Activated naive CD8-positive, alpha-beta T cell treated with anti-CD3 and anti-CD28 coated beads, Interleukin-2, amount 50 U/mL, for 24 hours (primary cell): ENCODE measurements at places on chromosomes 1 and 21.
A peak's percentile ranks its signal among the peaks of the same experiment; 100 is the strongest.

DNA sequence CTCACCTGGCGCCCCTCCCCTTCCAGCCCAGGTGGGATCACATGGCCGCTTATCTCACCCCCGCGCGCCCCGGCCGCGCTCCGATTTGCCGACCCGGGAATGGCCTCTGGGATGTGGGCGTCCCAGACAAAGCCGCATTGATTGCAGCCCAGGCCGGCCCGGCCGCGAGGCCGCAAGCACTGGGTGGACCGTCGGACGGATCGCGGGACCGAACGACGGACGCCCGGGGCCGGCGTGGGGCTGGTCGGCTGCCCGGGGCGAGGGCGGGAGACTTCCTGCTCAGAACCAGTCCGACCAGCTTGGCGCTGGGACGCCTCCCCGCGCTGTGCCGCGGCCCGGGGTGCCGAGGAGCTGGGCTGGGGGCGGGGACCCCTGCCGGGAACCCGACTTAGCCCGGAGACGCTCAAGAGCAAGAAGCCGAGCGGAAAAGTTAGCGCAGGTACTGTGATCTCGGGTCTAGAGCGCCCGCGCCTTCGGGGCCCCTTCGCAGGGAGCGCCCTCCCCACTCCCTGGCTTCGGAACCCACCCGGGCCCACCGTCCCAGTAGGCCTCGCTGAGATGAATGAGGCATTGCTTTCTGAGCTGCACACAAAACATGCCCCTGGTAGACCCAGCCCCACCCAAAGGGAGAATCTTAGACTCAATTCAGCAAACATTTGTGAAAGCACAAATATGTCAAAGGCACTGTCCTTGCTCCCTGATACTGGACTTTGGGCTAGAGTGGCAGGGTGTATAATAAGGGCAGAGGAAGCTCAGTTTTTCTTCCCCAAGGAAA is 415 bp upstream of the LAD1 start:
- no peak for DNase-seq

- no peak for DNase-seq
Measured at GRCh38 chr21:14736162-14736561, 190.0 kb upstream of the SAMSN1 start.

- no peak for DNase-seq
Measured at GRCh38 chr1:235093013-235093695, 35.5 kb downstream of the TOMM20 start.

DNA sequence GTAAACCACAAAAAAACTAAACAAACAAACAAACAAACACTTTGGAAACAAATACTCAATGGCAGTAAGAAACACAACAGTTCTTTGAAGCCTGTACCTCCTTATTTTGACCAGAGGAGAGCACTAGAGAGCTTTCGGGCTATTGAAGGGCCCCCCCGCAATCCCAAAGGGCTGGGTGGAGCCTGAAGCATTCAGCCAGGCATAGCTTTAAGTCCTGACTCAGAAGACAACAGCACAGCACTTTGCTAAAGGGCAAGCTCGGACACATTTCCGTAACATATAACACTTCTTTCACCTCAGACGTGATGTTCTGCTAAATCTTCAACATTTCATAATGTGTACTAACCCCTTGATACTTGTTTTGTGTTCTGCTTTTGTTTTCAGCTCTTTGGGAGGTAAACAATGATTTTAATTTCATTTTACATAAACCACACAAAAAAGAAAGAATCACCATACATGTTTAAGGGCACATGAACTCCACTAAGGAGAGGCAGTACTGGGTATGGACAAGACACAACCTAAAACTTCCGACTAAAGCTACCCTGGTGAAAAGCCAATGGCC is 9.7 kb upstream of the SHCBP1L start:
- DNase-seq = peak; percentile 11

DNA sequence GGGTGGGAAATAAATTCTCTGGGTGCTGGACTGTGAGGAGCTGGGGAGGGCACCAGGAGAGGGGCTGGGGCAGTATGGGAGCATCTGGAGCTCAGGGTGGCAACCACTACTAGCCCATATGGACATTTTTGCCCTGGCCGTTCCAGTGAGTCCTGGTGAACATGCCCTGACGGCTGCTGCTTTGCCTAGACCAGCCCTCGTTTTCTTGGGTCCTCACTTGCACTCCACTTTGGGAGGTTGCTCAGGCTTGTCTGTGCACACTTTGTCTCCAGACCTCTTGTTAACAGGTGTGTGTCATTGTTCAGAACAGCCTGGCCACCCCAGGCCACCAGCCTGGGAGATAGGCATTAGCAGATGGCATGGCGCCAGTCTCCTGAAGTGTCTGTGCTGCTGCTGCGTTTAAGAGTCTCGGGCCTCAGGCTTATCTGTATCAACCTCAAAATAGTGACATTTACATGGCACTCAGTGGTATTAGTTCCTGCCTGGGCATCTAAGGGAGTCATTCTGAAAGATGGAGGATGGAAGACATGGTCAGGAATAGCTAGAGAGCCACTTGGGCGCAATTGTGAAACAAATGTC is 190.5 kb downstream of the PTPRU start:
- no peak for DNase-seq

DNA sequence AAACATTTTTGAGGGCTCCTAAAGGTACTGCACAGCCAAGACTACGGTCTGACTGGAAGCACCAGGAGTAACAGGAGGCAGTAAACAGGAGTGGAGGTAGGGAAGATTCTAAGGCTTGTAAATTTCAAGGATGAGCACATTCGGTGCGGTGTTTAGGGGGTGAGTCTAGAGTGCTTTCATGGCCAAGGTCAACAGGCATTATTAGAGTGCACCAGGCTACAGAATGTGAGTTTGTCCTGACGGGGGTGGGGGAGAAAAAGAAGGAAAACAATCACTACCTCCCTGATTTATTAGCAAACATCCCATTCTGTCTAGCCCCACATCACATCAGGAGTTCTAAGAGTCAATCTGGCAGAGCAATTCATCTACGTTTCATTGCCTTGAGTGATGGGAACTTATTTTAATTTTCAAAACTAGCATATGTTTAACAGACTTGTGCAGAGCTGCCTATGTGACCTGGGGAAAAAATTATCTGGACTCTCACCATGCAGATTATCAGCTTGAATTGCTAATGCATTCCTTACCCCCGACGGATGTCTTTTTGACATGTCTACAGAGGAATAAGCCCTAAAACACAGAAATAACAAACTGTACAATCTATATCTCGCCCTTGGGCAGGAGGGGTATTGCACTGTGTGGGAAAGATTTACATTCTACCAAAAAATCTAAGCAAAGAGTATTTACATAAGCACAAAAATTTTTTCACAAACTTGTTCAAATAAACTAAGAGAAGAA is 45.0 kb downstream of the APP start:
- DNase-seq = no peak

GRCh38 chr1:55904541-55904940 is 674.8 kb downstream of the PLPP3 start:
- no peak for DNase-seq

DNA sequence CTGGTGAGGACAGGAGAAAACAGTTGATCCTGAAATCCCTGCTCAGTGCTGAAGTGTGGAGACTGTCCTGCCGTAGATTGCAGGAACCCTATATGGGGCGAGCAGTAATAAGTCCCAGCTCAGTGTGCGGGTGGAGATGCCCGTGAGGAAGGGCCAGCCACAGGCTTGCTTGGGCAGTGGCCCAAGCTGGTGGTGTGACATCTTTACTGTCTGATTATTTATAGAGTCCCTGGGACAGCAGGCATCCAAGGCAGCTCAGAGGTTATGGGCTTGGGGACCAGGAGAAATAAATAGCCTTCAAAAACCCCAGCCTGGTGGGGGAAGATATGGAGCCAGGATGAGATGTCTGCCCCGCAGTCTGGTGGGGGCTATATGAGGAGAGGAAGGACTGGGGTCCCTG is 170.7 kb upstream of the POU3F1 start:
- no peak for DNase-seq

DNA sequence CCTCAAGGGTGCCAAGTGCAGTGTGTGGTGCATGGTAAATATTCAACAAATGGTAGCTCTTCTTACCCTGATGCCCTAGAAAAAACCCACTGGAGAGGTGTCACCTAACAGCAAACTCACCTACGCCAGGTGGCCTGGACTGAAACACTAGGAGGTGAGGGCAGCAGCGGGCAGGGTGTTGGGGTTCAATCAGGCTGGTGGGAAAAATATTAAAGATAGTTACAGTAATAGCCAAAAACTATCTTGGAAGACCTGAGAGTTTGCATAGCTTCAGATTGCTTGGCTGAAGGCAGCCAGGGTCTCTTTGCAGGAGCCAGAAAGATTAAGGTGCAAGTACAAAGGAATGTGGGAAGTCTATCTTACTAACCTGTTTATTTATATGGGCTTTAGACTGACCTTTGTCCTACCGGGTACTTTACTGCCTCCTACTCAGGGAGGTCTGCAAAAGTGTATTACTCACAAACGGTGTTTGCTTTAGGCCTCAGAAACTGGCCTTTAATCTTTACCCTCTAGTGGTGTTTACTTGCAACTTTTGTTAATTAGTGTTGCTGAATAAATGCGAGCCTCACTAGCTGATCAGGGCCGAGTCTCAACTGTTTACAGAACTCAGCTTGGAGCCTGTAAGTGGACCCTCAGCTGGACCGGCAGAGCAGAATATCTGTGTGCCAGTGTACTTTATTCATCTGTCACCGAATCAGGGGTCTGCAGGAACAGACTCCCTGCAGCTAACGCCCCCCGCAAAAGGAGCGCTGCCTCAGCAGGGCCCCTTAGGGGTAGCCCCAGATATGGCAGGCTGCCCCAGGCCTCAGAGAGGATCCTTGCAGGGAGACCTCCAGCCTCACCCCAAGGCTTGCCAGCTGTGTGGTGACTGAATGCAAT is 63.9 kb downstream of the SYF2 start:
- DNase-seq = no peak

- no peak for DNase-seq
Measured at GRCh38 chr1:219422811-219423598, 189.9 kb downstream of the ZC3H11B start.

DNA sequence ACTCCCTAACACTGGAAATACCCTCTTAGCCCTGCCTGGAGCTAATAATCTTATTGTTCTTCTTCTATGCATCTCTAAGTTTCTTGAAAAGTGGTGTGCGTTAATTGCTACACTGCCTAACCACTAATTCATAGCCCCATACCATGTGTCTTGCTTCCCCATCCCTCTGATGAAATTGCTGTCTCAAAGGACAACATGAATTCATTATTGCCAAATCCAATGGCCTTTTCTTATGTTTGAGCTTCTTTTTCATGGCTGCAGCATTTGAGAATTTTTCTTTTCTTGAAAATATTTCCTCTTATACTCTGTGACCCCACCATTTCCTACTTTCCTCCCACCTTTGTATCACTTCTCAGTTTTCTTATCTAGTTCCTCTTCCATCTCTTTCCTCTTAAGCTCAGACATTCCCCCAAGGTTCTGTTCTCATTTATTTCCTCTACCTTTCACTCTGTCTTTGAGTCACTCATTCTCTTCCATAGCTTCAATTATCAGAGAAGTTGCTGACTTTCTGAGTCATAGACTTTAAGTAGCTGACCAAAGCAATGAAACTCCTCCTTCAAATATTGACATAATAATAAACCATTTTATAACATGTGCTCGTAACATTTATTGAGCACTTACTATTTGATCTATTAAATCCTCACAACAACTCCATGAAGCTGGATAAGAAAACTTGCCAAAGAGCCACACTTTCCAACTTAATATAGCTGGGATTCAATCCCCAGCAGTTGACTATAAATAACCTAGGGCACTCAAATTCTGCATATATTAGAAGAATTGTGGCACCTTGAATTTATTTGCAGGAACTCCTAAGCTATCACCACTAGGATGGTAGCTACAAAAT is 35.5 kb upstream of the ATP6V1G3 start:
- DNase-seq = no peak

GRCh38 chr1:217369271-217369981 is 261.5 kb downstream of the GPATCH2 start:
- DNase-seq = no peak

DNA sequence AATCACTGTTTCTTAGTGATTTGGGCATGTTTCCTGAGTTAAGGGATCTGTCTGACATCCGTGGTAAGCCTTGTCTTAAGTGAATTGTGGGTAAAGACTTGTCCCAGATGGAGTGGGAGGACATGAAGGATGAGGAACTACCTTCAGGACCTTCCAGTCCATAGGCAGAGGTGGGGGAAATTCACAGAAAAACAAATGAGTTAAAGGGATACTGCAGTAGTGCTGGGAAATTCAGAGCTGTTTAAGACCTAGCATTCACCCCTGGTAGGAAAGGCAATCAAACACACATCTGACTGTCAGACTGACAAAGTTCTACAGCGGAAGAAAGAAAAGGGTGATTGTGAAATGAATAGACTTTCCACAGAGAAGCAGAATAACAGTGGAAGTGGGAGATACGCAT is 3.0 kb downstream of the GNAT2 start:
- DNase-seq = no peak

GRCh38 chr1:183697814-183698590 is 44.9 kb upstream of the APOBEC4 start:
- no peak for DNase-seq

DNA sequence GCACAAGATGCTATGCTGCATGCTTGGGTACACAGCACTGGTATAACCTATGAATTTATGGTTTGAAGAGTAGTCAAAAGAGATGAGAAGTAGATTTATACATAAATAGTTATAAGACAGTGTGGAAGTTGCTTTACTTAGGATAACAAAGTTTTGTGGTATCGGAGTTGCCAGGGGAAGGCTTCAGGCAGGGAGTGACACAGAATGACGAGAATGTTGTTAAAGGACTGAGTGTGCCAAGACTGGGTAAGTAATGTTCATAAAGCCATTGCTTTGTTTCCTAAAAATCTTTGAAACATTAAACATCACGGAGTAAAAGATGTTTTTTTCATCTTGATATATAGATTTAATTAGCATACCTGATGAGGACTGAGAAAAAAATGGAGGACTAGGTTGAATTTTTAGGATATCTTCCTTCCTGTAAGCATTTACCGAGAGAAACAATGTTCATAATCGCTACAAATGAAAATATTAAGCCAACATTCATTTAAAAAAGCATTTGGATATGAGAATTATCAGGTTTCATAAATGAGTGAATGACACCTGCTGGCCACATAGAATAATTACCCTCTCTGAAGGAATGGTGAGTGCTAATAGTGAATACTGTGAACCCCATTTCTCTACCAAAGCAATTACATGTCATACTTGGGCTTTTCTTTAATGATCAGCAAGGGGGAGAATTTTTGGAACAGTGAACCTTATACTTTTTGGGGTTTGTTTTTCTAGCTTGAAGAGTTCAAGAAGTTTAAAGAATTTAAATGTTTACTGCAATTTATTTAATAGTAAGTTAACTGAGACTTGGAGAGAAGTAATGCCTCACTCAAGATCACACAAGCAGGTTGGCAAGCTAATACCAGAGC is 28.4 kb downstream of the EXTL2 start:
- no peak for DNase-seq
